NCI-H1436 treated with DMSO at 0.1 percent for 48 hours (cell line): ENCODE measurements at places on chromosomes 3 and 15.

GRCh38 chr3:145673838-145674237, 487.1 kb downstream of the PLOD2 start:
- DNase-seq = no peak

GRCh38 chr15:91821458-91821857, 32.0 kb upstream of the SLCO3A1 start:
- DNase-seq = no peak

DNA sequence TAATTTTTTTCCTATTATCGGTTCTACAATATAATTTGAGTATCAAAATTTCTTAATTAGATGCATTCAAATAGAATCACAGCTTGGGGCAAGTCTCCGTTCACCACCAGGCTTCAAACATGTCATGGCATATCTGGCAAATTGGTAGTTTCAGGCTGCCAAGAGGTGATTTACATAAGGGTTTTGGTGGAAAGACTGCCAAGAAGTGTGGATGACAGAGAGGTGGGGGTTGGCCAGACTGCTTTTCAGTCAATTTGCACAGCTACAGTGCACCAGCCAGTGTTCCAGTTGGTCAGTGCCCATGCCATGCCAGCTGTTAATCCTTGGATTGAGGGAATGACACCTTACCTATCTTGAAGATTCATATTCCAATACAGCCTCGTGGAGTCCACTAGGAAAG, 8.4 kb upstream of the GSK3B start:
- DNase-seq = peak; percentile 43

- DNase-seq = no peak
These were observed 1.4 kb upstream of the MUC13 start for GRCh38 chr3:124935794-124936542.

DNA sequence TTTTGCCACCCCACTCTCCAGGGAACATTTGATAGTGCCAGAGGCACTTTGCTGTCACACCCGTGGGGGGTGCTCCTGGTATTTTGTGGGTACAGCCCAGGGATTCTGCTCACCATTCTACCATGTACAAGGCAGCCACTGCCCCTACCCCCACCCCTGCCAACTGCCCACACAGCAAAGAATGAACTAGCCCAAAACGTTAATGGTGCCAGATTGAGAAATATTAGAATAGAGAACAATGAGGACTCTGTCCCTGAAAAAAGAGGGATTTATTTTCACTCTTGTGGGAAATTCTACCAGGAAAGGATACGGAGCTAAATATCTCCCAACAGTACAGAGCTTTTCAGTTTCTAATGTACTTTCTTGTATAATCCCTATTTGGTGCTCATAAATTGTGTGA, 154.5 kb upstream of the SUCLG2 start:
- no peak for DNase-seq

DNA sequence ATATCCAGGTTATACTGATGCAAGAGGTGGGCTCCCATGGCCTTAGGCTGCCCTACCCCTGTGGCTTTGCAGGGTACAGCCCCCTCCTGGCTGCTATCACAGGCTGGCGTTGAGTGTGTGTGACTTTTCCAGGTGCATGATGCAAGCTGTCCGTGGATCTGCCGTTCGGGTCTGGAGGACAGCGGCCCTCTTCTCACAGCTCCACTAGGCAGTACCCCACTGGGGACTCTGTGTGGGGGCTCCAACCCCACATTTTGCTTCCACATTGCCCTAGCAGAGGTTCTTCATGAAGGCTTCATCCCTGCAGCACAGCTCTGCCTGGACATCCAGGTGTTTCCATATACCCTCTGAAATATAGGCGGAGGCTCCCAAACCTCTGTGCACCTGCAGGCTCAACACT, 339.6 kb upstream of the ARL6 start:
- DNase-seq = no peak

GRCh38 chr15:37995461-37996347, 61.3 kb downstream of the TMCO5A start:
- no peak for DNase-seq

GRCh38 chr15:58269455-58270414, 131.6 kb downstream of the AQP9 start:
- DNase-seq = peak; percentile 77

DNA sequence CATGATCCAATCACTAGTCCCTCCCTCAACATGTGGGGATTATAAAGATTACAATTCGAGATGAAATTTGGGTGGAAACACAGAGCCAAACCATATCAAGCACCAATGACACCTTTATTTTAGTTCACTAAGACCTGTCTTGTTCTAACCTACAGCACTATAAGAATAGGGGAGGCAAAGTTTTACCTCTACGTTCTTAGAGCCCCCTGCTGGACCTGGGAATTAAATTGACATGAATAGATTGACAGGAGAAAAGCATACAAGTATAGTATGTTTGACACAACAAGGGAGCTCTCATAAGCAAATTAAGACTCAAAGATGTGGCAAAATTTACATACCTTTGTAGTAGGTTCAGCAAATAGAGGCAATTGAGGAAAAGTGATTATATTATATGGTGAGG, 974.4 kb upstream of the ALCAM start:
- DNase-seq = no peak

DNA sequence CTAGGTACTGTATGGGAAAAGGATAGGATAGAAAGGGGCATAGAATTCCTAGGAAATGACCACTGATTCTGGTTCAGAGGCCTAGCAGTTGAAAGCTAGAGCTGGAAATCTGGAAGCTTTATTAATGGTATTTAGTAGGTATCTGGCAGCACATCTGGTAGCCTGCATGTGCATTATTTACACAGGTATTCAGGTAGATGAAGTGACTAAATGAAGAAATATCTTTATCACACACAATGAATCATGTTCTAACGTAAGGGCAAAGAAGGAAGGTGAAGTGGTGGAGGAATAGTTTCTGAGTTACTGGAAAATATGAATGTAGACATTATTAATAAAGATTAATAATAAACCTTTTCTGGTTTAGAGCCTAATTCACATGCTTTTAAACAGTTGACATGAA, 119.9 kb downstream of the MBNL1 start:
- DNase-seq = no peak

- DNase-seq = no peak
These were observed 8.9 kb downstream of the MKRN2OS start for GRCh38 chr3:12536423-12536822.

DNA sequence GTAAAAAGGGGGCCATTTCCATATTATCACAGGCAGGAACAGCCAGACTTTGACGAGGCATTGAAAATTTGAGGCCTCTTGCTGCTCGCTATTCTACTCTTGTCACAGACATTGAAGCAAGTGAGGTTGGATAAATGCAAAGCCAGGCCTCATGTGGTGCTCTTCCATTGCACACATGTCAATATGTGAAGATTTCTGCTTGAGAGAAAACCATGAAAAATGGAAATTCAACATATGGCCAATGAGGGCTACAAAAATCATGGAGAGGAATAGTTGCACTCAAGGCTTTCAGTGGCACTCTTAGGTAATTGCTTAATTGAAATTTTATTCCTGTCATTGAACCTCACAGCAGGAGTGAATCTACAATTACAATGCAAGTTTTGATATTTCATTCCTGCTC, 185.6 kb upstream of the MBNL1 start:
- DNase-seq = no peak

GRCh38 chr15:78102741-78103140, 10.4 kb downstream of the SH2D7 start:
- no peak for DNase-seq

DNA sequence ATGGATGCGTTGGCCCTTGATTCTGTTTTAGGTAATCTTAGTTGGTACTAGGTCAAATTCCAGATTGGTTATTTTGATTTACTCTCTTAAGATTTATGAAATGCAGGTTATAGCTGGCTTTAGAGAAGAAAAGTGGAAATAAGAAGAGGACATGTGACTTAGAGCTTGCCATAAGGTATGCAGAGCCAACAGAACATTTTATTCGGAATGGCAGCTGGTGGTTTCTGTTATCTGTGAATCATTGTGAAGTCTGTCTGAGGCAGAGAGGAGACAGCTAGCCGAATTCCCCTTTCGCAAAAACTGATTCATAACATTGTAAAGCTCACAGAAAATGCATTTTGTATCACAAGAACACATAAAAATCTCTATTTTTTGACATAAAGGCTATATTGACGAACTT, 82.1 kb downstream of the FILIP1L start:
- DNase-seq = no peak

DNA sequence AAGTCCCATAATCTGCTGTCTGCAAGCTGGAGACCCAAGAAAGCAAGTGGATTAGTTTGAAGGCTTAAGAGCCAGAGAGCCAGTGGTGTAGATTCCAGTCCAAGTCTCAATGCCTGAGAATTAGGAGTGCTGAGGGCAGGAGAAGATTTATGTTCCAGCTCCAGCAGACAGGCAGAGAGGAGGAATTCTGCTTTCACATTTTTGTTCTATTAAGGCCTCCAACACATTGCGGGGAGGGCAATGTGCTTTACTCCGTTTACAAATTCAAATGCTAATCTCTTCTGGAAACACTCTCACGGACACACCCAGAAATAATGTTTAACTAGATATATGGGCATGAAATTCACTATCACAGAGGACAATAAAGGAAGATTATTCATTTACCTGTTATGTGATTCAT, 54.0 kb downstream of the DPH6 start:
- no peak for DNase-seq

GRCh38 chr3:139676632-139677387, 962 bp downstream of the NMNAT3 start:
- DNase-seq = no peak

DNA sequence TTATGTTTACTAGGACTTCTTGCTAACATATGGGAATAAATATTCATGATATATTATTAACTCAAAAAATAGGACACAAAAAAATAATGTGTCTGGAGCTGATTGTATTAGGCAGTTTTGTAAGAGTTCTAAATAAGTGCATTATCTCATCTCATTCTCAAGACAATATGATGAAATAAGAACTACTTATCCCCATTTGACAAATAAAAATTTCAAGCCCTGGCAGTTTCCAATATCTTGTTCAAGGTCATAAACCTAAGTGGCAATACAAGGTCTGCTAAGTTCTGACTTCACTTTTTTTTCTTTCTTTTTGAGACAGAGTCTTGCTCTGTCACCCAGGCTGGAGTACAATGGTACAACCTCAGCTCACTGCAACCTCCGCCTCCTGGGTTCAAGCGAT, 18.3 kb downstream of the RPN1 start:
- DNase-seq = no peak

- DNase-seq = no peak
These were observed 716 bp downstream of the SMC4 start for GRCh38 chr3:160400030-160400701.

- DNase-seq = no peak
These were observed 36.4 kb downstream of the WWTR1 start for GRCh38 chr3:149621218-149622005.

DNA sequence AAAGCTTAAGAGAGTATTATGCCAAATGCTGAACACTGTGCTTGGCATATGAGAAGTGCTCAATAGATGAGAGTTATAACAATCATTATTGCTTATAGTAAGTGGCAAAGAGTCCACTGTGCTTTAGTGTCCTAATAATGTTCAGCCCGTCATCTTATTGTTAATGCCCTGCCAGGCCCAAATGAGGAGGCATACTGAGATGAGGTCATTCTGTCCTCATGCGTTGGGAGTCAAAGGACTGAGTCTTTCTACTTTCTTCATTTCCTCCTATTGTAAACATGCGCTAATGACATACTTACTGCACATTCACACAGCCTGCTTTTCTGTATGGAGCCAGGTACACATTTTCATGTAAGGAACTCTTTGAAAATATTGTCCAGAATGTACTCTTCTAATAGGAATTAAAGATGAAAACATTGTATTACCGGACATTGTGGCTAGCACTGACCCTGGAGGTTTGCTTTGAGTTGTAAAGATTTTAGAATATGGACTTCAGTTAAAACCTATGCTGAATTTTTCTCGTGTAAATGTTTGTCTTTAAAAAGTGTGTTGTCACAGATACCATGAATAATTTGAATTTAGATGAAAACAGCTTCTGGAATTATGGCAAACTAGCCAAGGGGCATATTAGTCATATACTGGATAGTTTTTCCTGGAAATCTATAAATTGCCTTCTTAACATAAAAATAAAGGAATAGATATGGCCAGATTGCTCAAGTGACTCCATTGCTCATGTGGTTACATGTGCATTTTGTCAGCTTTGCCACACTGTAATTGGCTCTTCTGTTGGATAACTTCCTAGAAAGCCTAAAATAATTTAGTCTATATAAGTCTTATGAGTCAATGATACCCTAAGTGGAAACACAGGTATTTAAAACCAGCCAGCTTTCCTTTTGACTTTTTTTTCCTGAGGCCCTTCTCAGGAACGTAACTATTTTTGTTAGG, 38.3 kb downstream of the KBTBD12 start:
- no peak for DNase-seq

DNA sequence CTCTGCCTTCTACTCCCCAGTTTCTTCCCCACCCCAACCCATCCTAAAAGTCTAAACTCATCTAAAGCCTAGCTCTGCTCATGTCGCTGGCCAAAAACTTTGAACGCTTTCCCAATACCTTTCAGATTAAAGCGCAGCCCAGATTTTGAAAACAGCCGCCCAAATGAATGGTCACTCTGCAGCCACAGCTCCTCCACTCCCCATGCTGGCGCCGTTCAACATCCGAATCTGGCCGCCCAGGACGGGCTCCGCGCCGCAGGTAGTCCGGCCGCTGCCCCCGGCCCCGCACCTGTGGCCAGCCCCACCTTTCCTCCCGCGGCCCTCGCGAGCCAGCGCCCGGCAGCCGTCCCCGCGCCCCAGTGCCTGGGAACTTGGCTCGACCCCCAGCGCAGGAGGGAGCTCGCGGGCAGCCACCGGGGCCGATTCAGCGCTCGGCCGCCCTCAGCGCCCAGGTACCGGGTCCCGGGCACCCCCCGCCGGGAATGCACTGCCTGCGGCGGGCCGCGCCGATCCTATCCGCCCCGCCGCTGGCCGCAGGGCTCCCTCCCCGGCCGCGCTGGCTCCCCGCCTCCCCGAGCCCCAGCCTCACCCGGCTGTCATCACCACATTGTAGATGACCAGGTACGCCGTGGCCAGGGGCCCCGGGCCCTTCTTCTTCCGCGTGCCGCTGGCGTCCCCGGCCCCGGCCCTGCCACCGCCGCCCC, 417 bp downstream of the HACD2 start:
- DNase-seq = no peak

GRCh38 chr15:76495487-76495886, 158.9 kb downstream of the ISL2 start:
- DNase-seq = no peak

DNA sequence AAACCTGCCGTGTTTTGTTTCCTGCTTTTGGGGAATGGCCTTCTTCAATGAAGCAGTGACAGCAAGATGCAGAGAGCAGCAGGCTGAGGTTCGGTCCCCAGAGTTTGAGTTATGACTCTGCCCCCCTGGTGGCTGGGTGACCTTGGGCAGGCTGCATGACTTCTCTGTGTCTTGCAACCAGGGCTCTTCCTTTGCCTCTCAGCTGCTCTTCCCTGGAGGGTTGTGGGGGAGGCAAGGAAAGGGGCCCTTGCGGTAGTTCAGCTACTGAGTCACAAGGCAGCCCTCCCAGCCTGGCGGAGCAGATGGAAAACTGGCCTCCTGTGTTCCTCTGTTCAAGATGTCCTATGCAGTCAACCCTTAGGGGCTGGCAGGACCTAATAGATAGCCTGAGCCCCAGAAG, 17.1 kb downstream of the CTXND1 start:
- no peak for DNase-seq

DNA sequence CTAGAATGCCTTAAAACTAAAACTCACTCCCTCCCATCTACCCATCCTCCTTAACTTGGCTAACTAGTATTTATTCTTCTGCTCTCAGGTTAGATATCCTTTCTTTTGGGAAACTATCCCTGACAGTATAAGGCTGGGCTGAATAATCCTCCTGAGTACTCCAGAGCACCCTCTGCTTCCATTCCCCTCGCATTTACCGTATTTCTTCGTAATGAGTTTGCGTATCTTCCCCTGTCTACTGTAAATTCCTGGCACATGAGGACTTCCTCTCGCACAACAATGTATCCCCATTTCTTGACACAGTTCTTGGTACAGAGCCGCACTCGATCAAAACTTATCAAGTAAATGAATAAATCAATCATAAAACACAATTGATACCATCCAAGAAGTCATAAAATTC, 82.9 kb upstream of the AKAP13 start:
- no peak for DNase-seq
